ENCODE measurements at places on chromosomes 6 and 20. TPM values are rescaled to one million over a fixed set of nuclear protein-coding genes. Genes with fewer than 3 reads are reported as not detected.

Gene MDFI
- 2.1 TPM for total RNA-seq

DNA sequence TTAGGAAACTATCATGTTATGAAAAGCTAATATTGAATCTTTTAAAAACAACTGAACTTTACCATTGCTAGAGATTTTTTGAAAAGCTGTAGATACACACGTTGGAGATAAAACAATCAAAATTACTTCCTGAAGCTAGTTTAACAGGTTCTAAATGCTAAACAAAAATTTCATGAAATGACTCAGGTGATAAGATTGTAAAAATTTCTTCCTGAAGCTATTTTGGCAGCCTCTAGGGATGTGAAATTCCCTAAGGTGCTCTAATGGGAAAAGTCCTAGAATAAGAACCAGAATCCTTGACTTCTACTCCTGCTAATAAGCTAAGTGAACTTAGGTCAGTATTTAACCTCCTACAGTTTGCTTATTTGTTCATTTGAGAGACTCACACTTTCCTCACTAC, 8.5 kb downstream of the GCM2 start:
- no peak for DNase-seq

DNA sequence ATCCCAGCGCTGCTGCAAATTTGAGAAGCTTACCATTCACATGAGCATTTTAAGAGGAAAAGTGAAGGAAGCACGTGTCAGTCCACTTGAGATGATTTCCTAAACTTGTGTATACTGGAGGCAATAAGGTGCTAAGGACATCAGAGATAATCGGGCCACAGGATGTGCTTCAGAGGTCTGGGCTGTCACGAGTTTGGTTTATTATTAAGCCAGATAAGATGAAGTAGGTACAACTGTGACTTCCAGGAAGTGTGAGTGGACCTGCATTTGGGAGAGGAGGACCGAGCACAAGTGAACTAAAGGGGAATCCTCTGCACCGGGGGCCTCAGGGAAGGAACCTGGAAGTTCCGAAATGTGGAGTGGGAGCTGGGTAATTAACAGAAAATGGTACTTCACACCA, 1.4 kb downstream of the SAMD5 start:
- DNase-seq = no peak

GRCh38 chr20:38498909-38499308, 26.3 kb downstream of the RALGAPB start:
- no peak for DNase-seq

Gene CCM2L
- total RNA-seq = not detected

Gene EBF4
- 1.0 TPM for total RNA-seq

- DNase-seq = no peak
Measured at GRCh38 chr20:57682184-57683101, 27.4 kb downstream of the PMEPA1 start.

Gene ENPP1
- total RNA-seq = 1.7 TPM
